ENCODE measurements at places on chromosomes 13 and 19.

GRCh38 chr19:27794494-27795042 is 1418.4 kb downstream of the UQCRFS1 start:
- H3K4me3 ChIP-seq: peak overlapping the region; percentile 98
- H3K36me3 ChIP-seq: no peaks in the 10 kb centered on the region
- no peaks in the 10 kb centered on the region for H3K4me1 ChIP-seq

DNA sequence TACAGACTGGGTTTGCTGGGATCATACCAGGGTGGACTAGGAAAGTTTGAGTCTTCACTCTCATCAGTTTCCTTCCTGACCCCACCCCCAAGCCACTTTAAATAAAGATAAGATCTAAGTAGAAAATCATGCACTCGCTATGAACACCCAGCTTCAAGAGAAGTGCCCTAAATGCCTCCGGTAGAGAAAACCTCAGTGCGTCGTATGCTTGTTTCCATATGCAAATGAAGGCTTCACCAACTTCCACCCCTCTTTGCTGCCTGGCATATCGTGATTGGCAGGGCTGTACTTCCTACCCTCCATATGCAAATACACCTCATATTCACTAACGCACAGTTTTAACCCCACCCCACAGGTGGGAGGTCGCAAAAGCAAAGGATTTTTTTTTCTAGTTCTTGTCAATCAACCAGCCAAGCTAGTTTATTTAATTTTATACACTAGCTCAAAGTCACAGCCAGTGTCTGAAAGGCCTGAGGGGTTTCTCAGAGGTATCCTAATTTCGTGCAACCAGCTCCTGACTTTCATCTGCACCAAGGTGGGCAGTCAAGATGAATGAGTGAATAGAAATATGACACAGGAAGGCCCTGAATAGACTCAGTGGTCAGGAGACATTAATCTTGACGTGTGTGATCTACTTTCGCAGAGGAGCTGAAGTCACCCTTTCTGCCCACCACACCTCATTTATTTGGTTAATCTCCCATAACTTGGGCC is 121.1 kb upstream of the TSHZ3 start:
- no peaks in the 10 kb centered on the region for H3K27me3 ChIP-seq
- no peaks in the 10 kb centered on the region for H3K4me1 ChIP-seq
- no peak overlapping the region for H3K27ac ChIP-seq
- no peak overlapping the region for H3K4me3 ChIP-seq
- DNase-seq: no peak

DNA sequence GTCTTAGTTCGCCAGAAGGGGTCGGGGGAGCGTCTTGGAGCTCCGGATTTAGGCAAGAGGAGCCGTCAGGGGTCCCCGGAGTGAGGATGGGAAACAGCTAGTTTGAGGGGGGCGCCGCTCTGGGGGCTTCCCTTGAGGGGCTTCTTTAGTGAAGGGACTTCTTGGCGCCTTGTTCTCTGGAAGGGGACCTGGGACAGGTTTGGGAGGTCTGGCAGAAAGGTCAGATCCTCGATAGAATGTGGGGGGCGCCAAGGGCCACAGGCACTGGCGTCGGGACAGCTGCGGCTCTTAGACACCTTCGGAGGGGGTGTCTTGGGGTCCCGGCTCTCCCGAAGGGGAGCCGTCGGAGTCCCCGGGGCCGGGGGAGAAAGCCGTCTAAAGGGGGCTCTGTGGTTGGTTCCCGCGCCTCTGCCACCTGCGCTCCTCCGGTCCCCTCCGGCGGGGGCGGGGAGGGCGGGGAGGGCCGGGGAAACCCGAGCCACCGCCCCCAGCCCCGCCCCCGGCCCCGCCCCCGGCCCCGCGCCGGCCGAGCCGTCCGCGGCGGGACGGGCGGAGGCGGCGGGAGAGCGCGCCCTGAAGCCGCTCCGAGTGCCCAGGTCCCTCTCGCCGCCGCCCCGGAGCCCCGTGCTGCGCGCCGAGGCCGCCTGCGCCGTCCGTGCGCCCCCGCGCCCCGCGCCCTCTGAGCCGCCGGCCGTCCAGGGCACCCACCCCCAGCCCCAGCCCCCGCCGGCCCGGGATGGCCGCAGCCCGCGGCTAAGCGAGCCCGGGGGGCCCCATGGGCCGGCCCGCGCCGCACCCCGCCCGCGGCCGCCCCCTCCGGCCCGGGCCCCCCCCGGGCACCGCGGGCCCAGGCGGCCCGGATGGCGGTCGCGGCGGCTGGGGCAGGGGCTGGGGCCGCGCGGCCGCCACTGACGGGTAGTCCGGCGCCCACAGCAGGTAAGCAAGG is at the start of gene NRTN:
TSS of gene NRTN (plus strand) at position 552 of the 946 bp plus-strand sequence. CDS start 19,099 bp downstream, outside the sequence.
- H3K4me1 ChIP-seq: peaks cover 4% of the 10 kb centered on the region
- H3K27me3 ChIP-seq: peaks cover 12% of the 10 kb centered on the region
- no peak within 1 kb of the TSS for H3K27ac ChIP-seq
- no peaks in the 10 kb centered on the region for H3K36me3 ChIP-seq
- DNase-seq: no peak

DNA sequence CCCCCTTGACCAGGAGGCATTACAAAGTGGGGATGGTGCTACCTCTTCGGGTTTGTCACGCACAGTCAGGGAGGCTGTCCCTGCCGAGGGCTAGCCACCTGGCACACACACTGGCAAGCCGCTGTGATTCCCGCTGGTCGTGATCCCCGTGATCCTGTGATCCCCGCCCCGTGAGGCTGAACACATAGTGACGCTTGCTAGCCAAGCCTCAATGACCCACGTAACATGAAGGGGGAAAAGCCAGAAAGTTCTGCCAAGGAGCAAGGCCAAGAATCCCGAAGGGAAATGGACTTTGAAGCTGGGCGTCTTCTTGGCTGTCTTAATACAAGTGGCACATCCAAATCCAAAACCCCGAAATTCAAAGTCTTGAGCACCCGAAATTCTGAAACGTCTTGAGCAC is 13.7 kb downstream of the LDLR start:
- H3K27ac ChIP-seq: peak overlapping the region; percentile 32
- no peaks in the 10 kb centered on the region for H3K27me3 ChIP-seq
- no peak overlapping the region for H3K4me3 ChIP-seq
- no peak for DNase-seq
- peaks cover 40% of the 10 kb centered on the region for H3K36me3 ChIP-seq

DNA sequence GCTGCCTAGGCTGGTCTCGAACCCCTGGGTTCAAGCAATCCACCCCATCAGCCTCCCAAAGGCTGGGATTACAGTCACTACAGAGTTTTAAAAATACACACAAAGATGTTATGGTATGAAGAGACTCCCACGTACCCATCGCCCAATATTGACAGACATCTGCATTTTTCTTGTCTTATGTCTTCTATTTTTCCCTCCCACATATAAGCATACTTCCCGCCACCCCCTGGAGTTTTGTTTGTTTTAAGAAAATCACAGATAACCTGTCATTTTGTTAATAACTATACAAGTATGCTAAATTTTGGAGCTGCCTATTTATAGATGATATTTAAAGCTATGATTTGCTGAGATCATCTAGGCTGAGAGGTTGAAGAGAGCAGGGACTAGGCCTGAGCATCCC is 6.2 kb upstream of the SMG9 start:
- peaks cover 34% of the 10 kb centered on the region for H3K4me1 ChIP-seq
- no peaks in the 10 kb centered on the region for H3K36me3 ChIP-seq
- no peaks in the 10 kb centered on the region for H3K27me3 ChIP-seq
- no peak overlapping the region for H3K27ac ChIP-seq
- no peak overlapping the region for H3K4me3 ChIP-seq

- no peaks in the 10 kb centered on the region for H3K4me1 ChIP-seq
- H3K4me3 ChIP-seq: no peak overlapping the region
- H3K27ac ChIP-seq: no peak overlapping the region
- H3K36me3 ChIP-seq: no peaks in the 10 kb centered on the region
These were observed 61.0 kb downstream of the NHLRC3 start for GRCh38 chr13:39099231-39099630.
